ENCODE measurements at places on chromosomes 13 and 19. TPM values are rescaled to one million over a fixed set of nuclear protein-coding genes. Genes with fewer than 3 reads are reported as not detected.

The LAIR2 gene
- total RNA-seq, result not detected

DNA sequence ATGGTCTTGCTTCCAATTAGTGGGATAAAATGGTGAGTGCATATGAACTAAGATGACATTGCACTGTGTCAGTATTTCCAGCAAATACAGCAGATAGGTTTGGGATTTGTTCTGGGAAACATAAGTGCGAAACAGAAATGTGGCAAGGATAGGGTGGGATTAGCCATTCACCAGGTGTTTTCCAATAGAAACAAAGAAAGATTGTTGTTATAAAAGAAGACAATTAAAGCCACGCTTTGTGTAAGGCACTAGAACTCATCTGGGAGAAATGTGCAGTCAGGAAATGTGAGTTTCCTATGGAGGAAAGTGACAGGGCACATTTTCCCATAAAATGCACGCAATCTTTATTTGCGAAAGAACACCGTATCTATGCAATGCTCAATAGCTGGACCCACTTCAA is 1547.8 kb downstream of the EFNB2 start:
- no peak for DNase-seq

DNA sequence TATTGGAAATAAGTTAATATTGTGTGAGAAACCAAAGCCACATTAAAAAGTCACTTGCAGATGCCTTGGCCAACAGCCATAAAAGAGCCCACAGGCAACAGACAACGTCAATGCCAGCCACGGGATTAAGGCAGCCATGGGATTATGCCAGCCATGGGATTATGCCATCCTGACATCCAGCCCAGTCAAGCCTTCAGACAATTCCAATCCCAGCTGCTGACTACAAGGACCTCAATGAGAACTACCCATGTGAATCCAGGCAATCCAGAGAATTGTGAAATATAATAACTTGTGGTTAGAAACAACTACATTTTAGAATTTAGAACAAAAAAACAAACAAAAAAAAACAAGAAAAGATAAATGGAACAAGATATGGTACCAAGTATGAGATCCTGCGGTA is 356.6 kb downstream of the EFNB2 start:
- no peak for DNase-seq

The TPTE2 gene
- total RNA-seq, result not detected

GRCh38 chr13:47908197-47908902 is 92.7 kb downstream of the SUCLA2 start:
- DNase-seq, result no peak

DNA sequence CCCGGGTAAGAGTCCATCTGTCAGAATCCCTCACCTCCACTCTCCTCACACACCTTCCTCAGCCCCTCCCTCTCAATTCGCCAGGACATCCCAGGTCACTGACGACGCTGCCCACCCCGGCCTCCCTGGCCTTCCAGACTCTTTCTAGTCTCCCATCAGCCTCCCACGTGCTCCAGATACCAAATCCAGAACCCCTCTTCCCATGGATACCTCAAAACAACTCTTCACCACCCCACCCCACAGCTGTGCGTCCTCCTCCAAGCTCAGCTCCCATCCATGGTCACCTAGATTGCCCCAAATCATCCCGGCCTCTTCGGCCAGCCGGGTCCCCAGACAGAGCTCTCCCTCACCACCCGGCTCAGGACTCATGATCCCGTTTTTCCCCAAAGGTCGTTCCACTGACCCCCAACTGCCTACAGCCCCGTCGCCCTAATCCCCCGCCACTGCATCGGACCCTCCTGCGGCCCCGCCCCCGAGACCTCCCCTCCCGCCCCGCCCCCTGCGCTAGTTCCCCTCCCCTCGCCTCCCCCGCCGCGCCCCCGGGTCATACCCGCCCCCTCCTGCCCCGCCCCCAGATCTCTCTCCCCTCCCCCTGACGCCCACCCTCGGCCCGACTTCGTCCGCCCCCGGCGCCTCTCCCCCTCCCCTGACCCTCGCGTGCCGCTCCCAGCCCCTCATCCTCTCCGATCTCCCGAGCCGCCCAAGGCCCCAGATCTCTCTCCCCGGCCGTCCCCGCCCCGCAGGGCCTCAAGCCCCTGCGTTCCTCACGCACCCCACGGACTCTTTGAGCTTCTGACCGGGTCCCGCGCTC is 546 bp downstream of the UBXN6 start:
- DNase-seq, result peak; percentile 35

- no peak for DNase-seq
These were observed 6.2 kb downstream of the ZNF446 start for GRCh38 chr19:58482372-58482771.

GRCh38 chr19:4976401-4977298 is 7.7 kb downstream of the KDM4B start:
- DNase-seq, result peak; percentile 94

DNA sequence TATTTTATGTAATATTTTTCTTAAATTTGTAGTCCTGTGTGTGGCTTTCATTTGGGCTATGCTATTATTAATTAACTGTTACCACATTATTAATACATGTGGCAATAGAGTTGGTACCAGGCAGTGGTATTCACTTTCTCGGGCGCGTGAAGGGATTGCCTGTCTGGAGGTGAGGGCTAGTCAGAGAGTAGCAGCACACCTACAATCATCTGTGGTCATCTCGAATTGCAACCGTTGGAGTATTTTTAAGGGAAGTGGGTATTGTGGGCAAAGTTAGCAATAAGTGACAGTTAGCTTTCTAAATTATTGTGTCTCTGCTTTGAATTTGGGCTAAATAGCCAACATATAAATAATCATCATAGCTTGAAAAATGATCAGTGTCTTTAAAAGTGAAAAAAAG is 20.0 kb upstream of the GPR18 start:
- no peak for DNase-seq

The CATSPERD gene
- not detected for total RNA-seq

DNA sequence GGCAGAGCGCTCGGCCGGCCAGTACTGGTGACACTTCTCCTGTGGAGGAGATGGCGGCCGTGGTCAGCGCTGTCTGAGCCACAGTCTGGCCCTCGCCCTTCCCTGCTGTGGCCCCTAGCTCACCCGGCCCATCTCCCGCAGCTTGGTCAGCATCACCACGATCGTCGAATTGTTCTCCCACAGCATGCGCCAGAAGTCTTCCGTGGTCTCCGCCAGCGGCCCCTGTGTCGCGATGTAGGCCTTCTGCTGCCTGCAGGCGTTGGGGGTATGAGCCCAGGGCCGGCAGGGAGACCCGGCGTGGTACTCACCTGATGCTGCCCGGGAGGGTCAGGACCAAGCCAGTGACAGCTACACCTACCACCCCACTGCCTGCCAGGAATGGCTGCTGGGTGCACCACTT is 130.1 kb downstream of the PTPRS start:
- DNase-seq, result no peak

Data from gastrocnemius medialis (tissue), 4 donors.